ENCODE measurements at places on chromosomes 5 and 9. TPM values are rescaled to one million over a fixed set of nuclear protein-coding genes. Genes with fewer than 3 reads are reported as not detected.

DNA sequence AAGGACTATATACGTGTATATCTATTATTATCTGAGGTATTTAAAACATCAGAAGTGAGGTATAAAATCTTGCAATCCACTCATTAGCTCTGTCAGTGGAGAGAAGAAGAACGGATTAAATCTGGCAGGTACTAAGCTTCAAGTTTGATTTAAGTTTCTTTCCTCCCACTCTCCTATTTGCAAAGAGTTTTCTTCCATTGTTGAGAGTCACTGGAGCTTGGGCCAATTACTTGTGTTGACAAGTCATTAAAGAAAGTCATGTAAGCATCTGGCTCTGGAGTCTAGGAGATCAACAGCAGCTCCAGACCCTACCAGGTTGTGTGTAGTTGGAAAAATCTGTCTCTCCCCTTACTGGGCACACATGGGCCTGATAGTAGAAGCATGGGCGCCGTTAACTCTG is 476.8 kb upstream of the SMARCA2 start:
- no peaks in the 10 kb centered on the region for H3K4me1 ChIP-seq
- DNase-seq = no peak
- H3K27me3 ChIP-seq = no peaks in the 10 kb centered on the region
- no peaks in the 10 kb centered on the region for H3K36me3 ChIP-seq
- no peak overlapping the region for H3K4me3 ChIP-seq
- H3K27ac ChIP-seq = no peak overlapping the region

GRCh38 chr9:95201206-95201605 is 116.3 kb downstream of the FANCC start:
- H3K4me3 ChIP-seq = no peak overlapping the region
- no peaks in the 10 kb centered on the region for H3K27me3 ChIP-seq
- H3K36me3 ChIP-seq = no peaks in the 10 kb centered on the region
- H3K4me1 ChIP-seq = peaks cover 59% of the 10 kb centered on the region
- peak overlapping the region; percentile 5 for H3K27ac ChIP-seq
- no peak for DNase-seq

DNA sequence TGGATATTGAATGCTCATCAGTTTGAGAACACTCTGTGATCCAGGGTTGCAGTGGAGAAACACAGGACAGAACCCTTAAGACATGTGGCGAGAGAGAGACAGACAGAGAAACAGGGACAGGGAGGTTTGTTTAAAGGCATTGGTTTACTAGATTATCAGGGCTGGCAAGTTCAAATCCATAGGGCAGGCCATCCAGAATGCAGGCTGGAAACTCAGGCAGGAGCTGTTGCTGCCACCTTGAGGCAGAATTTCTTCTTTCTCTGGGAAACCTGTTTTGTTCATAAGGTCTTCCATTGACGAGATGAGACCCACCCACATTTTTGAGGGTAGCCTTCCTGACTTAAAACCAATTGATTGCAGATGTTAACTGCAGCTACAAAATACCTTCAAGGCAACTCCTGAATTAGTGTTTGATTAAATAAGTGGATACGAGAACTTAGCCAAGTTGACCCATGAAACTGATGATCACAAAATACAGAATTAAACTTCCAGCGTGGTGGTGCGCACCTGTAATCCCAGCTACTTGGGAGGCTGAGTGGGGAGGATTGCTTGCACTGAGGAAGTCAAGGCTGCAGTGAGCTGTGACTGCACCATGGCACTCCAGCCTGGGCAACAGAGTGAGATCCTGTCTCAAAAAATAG is 55.9 kb downstream of the NSUN2 start:
- no peaks in the 10 kb centered on the region for H3K36me3 ChIP-seq
- peaks cover 19% of the 10 kb centered on the region for H3K27me3 ChIP-seq
- no peak overlapping the region for H3K27ac ChIP-seq
- peaks cover 5% of the 10 kb centered on the region for H3K4me1 ChIP-seq
- peak; percentile 90 for DNase-seq
- H3K4me3 ChIP-seq = no peak overlapping the region

GRCh38 chr9:127570533-127571111 is 41.5 kb upstream of the STXBP1 start:
- H3K27me3 ChIP-seq = no peaks in the 10 kb centered on the region
- H3K27ac ChIP-seq = peak overlapping the region; percentile 90
- H3K36me3 ChIP-seq = no peaks in the 10 kb centered on the region
- no peak overlapping the region for H3K4me3 ChIP-seq
- peaks cover 44% of the 10 kb centered on the region for H3K4me1 ChIP-seq

DNA sequence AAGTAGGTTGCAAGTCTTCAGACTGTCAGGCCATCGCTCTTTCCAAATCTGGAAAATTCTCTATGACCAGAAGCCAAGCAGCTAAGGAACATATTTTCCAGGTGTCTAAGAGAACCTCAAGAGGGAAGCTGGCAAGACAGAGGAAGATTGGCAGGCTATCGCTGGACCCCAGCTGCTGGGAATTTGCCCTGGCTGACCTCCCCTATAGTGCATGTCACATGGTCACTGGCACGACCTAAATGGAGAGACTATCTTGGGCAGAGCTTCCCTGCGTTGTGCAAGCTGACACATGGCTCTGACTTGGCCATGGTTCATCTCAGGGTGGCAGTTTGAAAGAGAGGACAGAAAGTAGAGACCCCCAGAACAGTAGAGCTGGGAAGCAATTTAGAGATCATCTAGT is 104.9 kb upstream of the ZNF618 start:
- H3K4me3 ChIP-seq = no peak overlapping the region
- H3K36me3 ChIP-seq = no peaks in the 10 kb centered on the region
- peak; percentile 37 for DNase-seq
- no peaks in the 10 kb centered on the region for H3K4me1 ChIP-seq
- H3K27ac ChIP-seq = no peak overlapping the region

PCDHGA9 gene
- total RNA-seq = 4.1 TPM

FOXD4 gene
- total RNA-seq = 0.32 TPM

DMRTA1 gene
- 3.4 TPM for total RNA-seq

Measured in esophagus muscularis mucosa (tissue), 4 donors.